ENCODE measurements at places on chromosomes 6 and 20.

- no peak for DNase-seq
Observed at GRCh38 chr6:132227904-132228303, 173.4 kb downstream of the MOXD1 start.

GRCh38 chr20:15772826-15773225 lies 800.4 kb downstream of the KIF16B start:
- DNase-seq: no peak

DNA sequence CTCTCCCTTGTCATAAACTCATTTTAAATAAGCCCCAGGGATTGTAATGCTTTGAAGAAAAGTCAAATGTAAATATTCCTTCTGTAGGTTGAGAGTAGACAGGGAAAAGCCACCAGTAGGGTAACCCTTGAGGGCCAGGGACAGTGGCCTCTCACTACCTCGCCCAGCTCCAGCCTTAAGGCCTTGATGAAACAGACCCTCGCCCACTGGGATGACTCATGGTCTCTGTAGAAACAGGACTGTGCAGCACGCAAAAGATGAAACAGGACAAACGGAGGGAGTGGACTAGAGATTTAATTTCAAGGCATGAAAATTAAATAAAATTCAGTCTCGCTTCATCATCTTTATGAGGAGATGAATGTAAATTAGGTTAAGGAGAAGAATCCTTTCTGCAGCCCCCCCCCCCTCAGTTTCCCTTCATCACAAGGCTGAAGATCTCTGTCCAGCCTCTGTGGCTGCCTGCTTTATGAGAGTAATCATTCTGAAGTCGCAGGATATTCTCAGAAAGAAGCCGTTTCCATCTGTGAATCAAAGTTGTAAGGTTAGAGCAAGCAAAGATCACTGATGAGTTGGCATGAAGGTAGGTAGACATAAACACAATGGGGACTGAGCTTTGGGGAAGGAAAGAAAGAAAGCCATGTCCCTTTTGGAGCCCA lies 60.4 kb downstream of the TMEM200A start:
- no peak for DNase-seq

DNA sequence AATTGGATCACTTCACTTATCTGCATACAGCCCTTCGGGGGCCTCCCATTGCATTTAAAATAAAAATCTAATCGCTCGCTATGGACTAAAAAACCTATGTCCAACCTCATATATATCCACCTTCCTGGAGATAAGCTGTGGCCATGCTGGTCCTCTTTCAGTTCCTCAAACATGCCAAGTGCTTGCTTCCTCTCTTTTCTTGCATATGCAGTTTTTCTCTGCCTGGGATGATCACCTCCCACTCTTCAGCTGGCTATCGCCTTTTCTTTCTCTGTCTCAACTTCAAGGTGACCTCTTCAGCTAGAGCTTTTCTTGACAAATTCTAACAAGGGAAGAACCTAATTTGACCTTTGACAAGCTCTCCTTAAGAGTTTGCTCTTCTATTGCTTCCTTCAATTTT lies 5.6 kb upstream of the TFB1M start:
- DNase-seq: no peak

DNA sequence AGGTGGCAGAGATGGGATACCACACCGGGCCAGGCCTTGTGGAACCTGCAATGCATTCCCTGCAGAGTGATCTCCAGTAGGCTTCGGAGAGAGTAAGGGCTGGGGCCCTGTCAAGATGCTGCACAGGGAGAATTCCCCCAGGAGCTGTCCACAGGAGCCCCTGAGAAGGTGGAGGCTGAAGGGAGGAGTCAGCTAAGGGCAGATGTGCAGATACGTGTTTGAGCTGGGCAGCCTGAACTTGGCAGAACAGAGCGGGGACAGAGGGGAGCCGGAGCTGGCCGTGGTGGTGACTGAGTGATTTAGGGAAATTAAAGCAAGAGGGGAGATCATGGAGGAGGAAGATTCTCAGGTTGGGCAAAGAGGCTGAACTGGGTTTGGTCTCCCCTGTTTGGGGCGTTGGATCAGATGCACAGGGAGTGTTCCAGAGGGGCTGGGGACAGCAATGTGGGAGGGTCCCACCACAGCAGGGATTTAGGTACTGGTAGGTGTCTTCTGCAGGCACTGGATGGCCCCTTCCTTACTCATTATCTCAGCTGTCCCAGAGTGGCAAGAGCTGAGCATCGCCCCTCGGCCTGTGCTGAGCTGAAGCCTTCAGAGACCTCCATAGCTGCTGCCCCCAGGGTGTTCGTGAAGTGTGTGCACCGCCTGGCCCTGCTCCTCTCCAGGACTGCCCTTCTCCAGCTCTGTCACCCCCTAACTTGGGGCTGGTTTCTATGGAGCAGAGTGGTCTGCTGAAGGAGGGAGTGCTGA lies 3.8 kb upstream of the NCR2 start:
- DNase-seq: no peak

- peak; percentile 7 for DNase-seq
Observed at GRCh38 chr6:165729307-165729936, 66.4 kb upstream of the PDE10A start.

DNA sequence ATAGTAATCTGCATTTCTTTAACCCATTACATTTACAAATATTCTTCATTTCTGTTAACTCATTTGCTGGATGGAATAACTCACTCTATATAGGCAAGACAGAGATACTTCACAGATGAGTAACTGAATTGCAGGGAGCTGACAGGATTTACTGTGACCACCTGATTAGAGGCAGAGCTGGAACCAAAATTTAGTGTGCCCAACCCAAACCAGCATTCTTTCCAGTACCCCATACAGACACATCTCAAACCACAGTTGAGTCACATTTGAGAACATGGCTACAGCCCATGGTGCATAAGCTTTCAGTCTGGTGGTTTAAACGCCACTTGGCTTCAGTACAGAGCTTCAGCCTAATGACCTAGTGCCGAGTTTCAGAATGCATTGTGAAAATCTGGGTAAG lies 138.4 kb upstream of the TENT5A start:
- no peak for DNase-seq

All from Panc1 (cell line).